ENCODE measurements at places on chromosomes 4 and X. TPM values are rescaled to one million over a fixed set of nuclear protein-coding genes. Genes with fewer than 3 reads are reported as not detected.

GRCh38 chrX:71225009-71225408 lies 2.0 kb downstream of the GJB1 start:
- no peak for DNase-seq

DNA sequence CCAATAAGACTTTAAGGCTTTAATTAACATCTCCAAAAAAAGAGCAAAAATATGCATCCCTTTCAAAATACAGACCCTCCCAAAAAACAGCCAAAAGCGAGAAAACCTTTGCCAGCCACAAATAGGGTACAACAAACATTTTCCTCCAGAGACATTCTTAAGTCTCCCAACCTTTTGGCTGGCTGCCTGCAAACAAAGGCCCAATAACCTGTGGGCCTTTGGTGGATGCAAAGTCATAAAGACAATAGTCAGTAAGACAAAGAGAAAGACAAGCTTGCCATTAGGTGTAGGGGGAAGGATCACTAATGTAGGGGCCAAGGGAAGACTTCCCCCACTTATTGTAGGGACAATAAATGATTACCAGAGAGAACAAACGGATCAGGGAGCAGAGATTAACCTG lies 215.5 kb upstream of the ZFP42 start:
- no peak for DNase-seq

DNA sequence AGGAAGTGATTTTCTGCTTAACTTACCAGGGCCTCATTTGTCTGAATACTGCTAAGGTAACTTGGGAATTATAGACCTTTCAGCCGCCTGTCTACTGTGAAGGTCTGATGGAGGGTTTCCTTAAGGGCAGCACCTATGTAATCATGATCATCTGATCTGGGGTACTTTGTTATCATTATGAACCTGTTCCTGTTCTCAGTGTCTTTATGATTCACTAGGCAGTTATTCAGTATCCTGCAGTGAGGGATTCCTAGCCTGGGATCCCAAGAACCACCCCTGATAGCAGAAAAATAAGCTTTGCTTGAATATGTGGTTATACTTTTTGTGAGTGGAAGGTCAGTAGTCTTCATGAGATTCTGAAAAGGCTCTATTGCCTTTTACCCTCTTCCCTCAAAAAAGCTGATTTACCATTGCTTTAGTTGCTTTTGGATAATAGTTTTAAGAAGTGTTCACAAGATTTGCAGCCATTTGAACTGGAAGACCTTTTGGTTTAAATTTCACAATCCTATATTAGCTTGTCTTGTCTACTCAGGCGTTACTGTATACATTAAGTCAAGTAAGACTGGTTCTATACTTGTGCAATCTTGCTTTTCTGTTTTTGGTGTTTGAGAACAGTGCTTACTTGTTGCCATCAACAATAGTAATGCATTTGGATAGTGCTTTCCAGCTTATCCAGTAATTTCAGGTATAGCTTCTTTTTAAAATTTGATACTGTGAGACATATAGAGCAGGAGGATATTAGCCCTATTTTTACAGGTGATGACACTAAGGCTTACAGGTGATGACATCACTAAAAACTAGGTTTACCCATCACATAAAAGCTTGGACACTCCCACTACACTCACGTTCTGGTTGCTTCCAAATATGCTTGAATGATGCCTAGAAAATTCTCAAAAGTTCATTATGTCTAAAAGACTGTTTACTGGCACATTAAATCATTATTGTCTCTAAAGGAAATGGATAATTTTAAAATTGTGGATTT lies 60.0 kb downstream of the FHIP1A start:
- no peak for DNase-seq

DNA sequence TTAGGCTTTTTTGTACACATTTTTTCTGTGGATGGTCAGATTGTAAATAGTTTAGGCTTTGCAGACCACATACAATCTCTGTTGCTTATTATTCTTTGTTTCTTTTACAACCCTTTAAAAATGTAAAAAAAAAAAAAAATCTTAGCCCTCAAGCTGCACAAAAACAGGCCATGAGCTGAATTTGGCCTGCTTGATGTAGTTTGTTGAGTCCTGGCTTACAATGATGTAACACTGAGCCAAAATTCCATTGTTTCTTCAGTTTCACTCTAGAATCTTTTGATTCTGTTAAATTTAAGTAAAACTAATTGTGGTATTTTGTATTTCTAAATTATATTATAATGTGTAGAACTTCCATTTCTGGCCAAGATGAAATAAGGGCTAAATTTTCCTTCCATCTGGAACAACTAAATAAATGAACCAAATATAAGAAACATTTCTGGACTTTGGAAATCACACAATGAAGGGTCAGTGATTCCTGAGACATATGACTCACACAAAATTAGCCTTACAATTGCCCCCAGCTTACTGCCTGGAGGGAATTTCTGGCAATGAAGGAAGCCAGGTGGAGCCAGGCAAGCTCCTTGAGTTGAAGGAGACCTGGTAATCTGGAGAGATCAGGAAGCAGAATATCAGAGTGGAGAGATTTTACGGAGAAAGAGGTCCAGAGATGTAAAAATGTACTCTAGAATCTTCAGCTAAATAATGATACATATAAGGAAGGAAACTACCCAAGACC lies 29.8 kb downstream of the IQCM start:
- no peak for DNase-seq

The TCEANC gene
- polyA plus RNA-seq = 2.2 TPM

DNA sequence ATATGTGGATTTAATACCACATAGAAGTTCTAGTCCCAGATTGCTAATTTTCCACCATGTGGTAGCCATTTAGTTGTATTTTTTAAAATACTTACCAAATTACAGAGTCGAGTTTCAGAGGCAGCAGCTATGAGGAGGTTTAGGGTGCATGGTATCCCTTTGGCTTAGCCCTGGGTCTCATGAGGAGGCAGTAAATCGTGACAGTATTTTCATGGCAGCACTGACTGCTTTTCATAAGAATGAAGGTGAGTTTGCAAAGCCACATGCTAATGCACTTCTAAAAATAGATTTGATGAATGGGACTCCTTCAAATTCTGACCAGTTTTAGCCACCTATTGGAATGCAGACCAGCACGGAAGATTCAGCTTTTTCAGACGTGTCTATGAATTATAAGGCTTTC lies 114.0 kb upstream of the FRG1 start:
- no peak for DNase-seq

DNA sequence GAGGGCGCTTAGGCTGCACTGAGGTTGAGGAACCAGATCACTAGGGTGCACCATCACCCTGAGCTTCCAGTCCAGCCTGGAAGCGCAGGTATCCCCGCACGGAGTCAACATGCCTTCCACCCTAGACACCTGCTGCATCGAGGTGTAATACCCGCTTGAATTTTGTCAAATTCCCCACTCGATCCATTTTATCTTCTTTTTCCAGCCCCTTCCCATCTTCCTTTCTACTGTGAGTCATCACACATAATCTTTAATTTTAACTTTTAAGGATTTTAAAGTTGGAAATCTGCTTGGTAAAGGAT lies 821 bp downstream of the PLK4 start:
- no peak for DNase-seq

- no peak for DNase-seq
These were observed 512.0 kb upstream of the FAT1 start for GRCh38 chr4:187235456-187236170.

- DNase-seq = no peak
These were observed 2.8 kb downstream of the SLC35A2 start for GRCh38 chrX:48908600-48908999.

The SUPT20HL1 gene
- polyA plus RNA-seq = not detected

DNA sequence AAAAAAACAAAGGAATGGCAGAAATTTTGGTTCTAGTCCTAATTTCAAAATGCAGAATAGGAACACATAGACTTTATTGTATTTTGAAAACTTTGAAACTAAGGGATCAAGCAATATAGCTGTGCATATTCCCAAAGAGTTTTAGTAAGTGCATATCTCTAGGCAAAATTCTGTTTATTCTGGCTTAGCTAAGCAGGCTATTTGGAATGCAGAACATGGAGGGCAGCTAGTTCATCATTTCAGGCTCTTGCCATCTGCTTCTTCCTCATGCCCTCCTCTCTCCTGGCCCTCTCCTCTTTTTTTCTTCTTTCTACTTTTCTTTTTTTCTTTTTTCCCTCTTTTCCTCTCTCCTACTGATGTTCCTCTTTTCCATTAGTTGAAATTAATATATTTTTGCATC lies 12.0 kb upstream of the IL13RA2 start:
- no peak for DNase-seq

DNA sequence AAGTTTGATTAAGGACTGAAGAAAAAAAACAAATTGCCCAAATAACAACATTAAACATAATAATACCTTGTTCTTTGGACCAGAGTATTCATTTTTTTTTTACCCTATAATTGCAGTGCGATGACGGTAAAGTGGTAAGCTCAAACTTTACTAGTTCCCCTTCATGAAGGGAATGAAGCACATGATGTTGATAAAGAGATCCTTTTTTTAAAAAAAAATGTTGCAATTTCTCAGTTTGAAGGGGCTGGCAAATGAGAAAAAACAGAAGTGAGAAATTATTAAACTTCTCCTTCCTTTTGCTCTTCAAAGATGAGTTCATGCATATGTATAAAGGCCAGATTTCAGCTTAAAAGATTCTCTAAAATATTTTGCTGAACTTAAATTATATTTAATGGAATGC lies 231.7 kb downstream of the C4orf33 start:
- DNase-seq = no peak

The ASB9 gene
- polyA plus RNA-seq = 0.12 TPM

GRCh38 chr4:48187813-48188212 lies 53.8 kb upstream of the TXK start:
- no peak for DNase-seq

GRCh38 chr4:15012017-15012788 lies 9.9 kb downstream of the CPEB2 start:
- no peak for DNase-seq

The SLC10A3 gene
- 32.2 TPM for polyA plus RNA-seq

- no peak for DNase-seq
These were observed 95.8 kb downstream of the MBNL3 start for GRCh38 chrX:132393085-132393484.

The PPM1K gene
- 3.5 TPM for polyA plus RNA-seq

The JCHAIN gene
- 0.13 TPM for polyA plus RNA-seq

DNA sequence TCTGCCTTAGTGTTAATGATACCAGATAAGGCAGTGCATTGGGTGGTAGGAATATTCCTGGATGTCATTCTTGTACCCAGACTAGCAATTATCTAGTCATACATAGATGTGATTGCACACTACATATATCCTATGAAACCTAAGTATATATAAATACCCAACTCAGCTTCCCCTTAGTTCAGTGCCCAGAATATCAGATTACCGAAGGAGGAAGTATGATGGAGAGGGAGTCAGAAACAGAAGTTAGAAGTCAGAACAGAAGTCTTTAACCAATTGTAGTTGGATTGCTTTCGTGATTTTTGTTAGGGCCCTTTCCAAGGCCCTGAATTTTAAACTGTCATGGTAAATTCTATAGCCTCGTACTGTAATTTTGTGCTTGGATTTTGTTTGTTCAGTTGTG lies 42.9 kb downstream of the MOB1B start:
- no peak for DNase-seq

DNA sequence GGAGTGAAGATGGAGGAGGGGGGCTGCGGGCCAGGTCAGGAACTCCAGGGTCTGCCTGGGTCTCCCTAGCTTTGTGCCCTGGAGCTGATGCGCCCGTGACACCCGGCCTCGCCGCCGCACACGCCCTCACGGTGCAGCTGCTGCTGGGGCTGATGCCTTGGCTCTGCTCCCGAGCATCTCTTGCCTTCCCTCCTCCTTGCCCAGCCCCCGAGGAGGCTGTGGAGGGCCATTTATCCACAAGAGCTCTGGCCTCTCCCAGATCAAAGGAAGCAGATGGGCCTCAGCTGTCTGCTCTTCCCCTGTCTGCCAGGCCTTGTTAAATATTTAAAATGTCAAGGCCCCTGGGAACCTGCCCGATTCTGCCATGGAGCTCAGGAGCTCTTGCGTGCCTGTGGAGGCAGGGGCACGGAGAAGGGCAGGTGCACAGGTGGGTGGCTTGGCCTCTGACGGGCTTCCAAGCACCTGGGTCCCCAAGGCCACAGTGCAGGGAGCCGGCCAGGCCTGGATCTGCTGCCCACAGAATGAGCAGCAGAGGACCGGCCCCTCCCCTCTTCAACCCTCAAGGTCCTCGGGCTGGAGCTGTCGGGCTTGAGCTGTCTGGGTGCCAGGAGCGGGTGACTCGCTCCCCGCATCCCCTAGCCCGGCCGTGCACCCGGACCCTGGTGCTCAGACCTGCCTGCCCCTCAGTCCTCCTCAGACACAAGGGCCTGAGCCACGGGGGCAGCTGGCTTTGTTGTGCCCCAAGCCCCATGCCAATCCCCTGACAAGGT lies 20.3 kb downstream of the ATP2B3 start:
- DNase-seq = no peak

GRCh38 chrX:155094468-155095061 lies 23.3 kb downstream of the BRCC3 start:
- no peak for DNase-seq

The FRMD7 gene
- polyA plus RNA-seq = not detected

- DNase-seq = no peak
These were observed 1020.0 kb upstream of the GRID2 start for GRCh38 chr4:91283726-91284230.

The CLNK gene
- not detected for polyA plus RNA-seq

DNA sequence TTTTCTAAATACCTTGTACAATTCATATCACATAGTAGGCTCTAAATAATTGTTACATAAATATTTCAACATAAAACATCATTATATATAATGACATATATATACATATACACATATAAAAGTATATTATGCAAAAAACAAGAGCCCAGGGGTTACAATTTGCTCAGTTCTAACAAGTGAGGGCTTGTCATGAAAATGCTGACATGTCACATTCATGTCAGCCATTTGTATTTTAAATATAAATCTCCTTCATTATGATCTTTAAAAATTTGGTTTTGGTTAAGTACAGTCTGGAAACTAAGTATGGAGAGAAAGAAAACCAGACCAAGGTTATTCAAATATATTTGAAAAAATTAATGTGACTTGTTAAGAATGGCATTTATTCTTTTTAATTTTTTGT lies 2745.4 kb downstream of the PCDH7 start:
- DNase-seq = no peak

- DNase-seq = no peak
These were observed 629.4 kb upstream of the FRG1 start for GRCh38 chr4:189311251-189311650.

The ITIH6 gene
- not detected for polyA plus RNA-seq

The CCDC110 gene
- 0.07 TPM for polyA plus RNA-seq

- no peak for DNase-seq
These were observed 15.3 kb upstream of the SMIM10 start for GRCh38 chrX:134975516-134975915.

GRCh38 chrX:49071877-49072711 lies 1.7 kb downstream of the PRAF2 start:
- DNase-seq = peak; percentile 75

The GLOD5 gene
- polyA plus RNA-seq = not detected

The DAPP1 gene
- 0.18 TPM for polyA plus RNA-seq

DNA sequence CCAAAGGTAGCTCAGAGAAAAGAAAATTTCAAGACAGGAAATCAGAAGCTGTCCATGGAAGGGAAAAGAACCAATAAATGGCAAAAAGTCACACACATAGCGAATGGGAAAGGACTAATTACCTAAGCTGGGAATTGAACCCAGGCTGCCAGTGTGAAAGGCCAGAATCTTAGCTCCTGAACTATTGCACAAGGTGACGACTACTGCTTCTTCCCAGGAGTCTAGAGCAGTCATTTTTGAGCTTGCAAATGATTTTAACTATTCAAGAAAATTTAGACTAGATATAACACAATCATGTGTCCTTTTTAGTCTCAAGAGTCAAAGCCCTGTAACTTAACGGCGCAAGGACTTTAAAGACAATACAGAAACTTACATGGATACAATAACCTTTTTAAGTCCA lies 34.1 kb upstream of the ZNF81 start:
- DNase-seq = no peak

GRCh38 chr4:145081756-145082155 lies 16.2 kb downstream of the ANAPC10 start:
- DNase-seq = no peak

The MND1 gene
- polyA plus RNA-seq = 0.48 TPM

- no peak for DNase-seq
These were observed 600 bp downstream of the RADX start for GRCh38 chrX:106612393-106612763.

All from psoas muscle (tissue), 8 donors.